ENCODE measurements at places on chromosomes 5 and 9.

GRCh38 chr5:178632285-178632684 lies 5.4 kb upstream of the CLK4 start:
- DNase-seq, result no peak

DNA sequence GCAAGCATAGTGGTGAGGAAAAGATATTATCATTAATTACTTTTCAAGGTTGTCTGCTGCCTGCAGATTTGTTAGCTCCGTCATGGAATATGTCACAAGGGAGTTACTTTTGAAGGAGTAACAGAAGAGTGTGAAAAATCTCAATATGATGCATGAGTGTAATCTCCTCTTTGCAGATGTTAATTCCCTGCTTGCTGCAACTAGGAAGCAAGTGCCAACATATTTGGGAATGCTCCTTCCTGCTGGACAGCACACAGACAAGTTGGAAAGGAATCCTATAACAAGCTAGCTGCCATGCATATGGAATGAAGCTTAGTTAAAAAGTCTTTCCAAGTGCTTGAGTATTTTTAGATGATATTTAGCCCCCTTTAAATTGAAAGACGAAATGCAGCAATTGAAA lies 2023.6 kb upstream of the CDH6 start:
- DNase-seq, result no peak

DNA sequence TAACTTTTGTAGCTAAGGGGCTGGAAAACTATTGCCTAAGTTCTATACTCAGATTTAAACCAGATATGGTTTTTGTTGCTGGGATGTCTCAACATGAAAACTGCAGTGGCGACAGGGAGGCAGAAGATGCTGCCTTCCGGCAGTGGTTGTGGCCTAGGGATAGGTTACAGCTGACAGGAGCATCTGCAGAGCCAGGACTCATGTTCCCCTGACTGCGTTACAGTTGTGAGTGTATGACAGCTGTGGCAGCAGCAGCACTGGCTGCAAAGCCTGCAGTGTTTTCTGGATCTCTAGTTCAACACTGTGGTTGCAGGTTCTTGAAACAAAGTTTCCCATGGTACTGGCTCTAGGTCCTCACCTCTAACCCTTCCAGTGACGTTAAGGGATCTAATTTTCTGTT lies 498.8 kb upstream of the CDH18 start:
- DNase-seq, result no peak

DNA sequence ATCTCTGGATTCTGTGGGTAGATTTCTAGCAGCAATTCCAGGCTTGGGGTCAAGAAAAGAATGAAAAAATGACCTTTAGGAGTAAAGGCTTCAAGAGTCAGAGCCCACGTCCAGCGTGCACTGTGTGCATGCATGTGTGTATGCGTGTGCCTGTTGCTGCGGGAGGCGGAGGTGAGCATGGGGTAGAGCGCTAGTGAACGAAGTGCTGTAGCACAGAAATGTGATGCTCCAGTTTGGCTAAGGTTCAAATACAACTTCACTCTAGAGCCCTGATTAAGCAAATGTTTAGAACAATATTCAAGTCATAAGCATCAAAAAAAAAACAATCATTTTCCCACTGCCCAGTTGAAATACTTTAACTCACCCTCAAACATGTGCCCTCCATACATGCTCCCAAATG lies 403.9 kb downstream of the ZNF608 start:
- DNase-seq, result no peak

DNA sequence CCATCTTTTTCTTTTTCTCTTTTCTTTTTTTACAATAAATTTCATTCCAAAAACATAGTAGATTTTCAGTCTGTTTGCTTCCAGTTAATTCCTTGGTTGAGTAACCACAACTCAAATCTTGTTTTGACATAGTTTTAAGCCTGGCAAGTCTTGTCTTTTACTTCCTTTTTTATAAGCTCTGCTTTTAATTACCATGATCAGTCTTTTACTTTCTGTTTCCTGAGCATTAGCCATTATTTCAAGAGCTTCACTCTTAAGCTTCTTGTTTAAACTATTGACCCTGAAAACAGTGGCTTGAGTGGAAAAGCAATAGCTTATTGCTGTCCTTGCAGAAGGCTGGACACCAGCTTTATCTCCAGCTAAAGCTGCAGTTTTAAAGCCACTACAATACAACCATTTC lies 1363.3 kb downstream of the MAT2B start:
- no peak for DNase-seq
